Mesothelial cell of epicardium (in vitro differentiated cells): ENCODE measurements at places on chromosomes 6 and 20.

GRCh38 chr6:134772671-134773360 lies 177.1 kb downstream of the ALDH8A1 start:
- no peak overlapping the region for H3K4me3 ChIP-seq
- no peaks in the 10 kb centered on the region for H3K4me1 ChIP-seq
- H3K27ac ChIP-seq: no peak overlapping the region
- H3K27me3 ChIP-seq: no peaks in the 10 kb centered on the region
- DNase-seq: no peak

DNA sequence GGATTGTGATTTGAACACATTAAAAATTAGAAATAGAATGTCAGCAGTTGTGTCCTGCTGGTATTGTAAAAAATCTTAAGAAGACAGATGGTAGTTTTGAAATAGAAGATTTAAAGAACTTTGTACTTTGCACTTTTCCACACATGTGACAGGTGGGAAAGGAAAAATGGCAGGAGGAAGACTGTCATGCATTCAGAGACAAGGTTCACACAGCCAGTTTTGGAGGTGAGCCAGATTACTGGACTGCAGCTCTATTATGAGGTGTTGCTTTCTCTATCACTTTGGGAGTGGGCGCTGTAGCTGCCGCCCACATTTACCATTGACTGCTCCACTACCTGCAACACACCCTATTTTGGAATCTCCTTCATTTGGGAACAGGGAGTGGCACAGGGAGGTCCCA lies 12.1 kb upstream of the NDUFAF4 start:
- H3K27me3 ChIP-seq: peaks cover 57% of the 10 kb centered on the region
- no peak for DNase-seq
- no peak overlapping the region for H3K27ac ChIP-seq

GRCh38 chr20:52888096-52888495 lies 84.1 kb upstream of the TSHZ2 start:
- no peak overlapping the region for H3K4me3 ChIP-seq
- peak overlapping the region; percentile 87 for H3K27ac ChIP-seq
- peaks cover 3% of the 10 kb centered on the region for H3K27me3 ChIP-seq
- peaks cover 13% of the 10 kb centered on the region for H3K36me3 ChIP-seq
- peaks cover 14% of the 10 kb centered on the region for H3K4me1 ChIP-seq

DNA sequence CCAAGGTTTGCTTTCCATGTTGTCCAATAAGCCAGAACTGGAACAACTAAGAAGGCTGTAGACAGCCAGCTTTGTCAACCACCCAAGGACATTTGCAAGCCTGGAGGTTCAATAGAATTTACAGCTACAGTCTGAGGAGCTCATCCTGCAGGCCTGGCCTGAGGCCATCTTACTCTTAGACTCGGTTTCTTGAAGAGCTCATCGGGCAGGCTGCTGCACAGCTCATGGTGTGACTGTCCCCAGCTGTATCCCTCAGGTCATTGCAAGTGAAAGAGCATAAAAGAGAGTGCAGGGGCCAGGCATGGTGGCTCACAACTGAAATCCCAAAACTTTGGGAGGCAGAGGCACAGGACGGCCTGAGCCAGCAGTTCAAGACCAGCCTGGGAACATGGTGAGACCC lies 96.9 kb upstream of the FOXQ1 start:
- peaks cover 5% of the 10 kb centered on the region for H3K27me3 ChIP-seq
- no peak overlapping the region for H3K4me3 ChIP-seq
- DNase-seq: no peak
- H3K36me3 ChIP-seq: no peaks in the 10 kb centered on the region

DNA sequence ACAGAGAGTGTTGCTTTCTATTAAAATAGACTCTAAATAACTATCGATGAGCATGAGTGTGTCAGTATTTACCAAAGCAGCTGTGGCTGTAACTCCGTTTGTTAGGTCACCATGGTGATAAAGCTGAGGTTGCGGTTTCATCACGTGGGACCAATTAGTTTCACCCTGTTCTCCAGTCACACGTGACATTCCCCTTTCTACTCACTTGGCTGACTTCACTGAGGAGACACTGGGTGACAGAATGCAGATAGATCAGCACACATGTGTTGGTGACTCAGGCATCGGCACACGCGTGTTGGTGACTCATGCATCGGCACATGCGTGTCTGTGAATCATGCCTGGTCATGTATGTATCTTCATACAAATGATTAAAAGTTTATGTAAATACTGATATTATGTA lies 285.4 kb downstream of the THBS2 start:
- no peaks in the 10 kb centered on the region for H3K27me3 ChIP-seq
- no peak overlapping the region for H3K4me3 ChIP-seq
- H3K4me1 ChIP-seq: peaks cover 10% of the 10 kb centered on the region
- no peak for DNase-seq

DNA sequence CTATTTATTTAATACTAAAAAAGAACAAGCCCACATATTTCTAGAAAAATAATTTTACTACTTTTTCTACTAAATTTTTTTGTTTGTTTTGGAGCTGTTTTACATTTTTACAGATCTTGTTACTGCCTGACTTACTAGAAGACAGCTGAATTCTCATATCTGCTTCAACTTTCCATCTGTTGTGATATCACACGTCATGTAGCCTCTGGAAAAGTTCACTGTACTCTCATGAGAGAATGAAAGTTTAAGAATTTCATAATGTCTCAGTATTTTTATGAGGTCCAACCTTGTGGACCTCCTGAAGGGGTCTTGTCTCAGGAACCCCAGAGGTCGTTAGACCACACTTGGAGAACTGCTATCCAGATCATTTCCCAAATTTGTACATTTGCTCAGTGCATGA lies 81.7 kb upstream of the MTHFD1L start:
- no peak overlapping the region for H3K27ac ChIP-seq
- H3K36me3 ChIP-seq: peaks cover 30% of the 10 kb centered on the region
- H3K4me3 ChIP-seq: no peak overlapping the region
- H3K4me1 ChIP-seq: no peaks in the 10 kb centered on the region

GRCh38 chr6:117232196-117232595 lies 33.2 kb upstream of the VGLL2 start:
- H3K4me3 ChIP-seq: no peak overlapping the region
- no peak overlapping the region for H3K27ac ChIP-seq
- H3K27me3 ChIP-seq: peaks cover 3% of the 10 kb centered on the region
- no peak for DNase-seq

DNA sequence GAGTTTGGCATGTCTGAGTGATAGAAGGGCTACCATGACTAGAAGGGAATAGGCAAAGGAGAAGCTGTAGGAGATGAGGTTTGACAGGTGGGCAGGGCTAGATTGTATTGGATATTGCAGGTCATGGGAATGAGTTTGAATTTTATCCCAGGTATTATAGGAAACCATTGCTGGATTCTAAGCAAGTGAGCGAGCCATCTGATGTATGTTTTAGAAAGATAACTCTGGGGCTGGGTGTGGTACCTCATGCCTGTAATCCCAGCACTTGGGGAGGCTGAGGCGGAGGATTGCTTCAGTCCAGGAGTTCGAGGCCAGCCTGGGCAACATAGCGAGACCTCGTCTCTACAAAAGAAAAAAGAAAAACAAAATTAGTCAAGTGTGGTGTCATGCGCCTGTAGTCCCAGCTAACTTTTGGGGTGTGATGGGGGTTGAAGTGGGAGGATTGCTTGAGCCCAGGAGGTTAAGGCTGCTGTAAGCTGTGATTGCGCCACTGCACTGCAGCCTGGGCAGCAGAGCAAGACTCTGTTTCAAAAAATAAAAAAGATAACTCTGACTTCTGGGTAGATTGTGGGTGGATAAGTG lies 16.9 kb downstream of the STK4 start:
- no peaks in the 10 kb centered on the region for H3K4me1 ChIP-seq
- H3K27me3 ChIP-seq: no peaks in the 10 kb centered on the region
- no peak for DNase-seq
- H3K36me3 ChIP-seq: peaks cover 14% of the 10 kb centered on the region
- H3K4me3 ChIP-seq: no peak overlapping the region

GRCh38 chr6:19834858-19835257 lies 2.3 kb upstream of the ID4 start:
- DNase-seq: no peak
- no peak overlapping the region for H3K4me3 ChIP-seq
- H3K36me3 ChIP-seq: peaks cover 4% of the 10 kb centered on the region
- H3K27me3 ChIP-seq: no peaks in the 10 kb centered on the region

GRCh38 chr6:119742188-119742803 lies 392.7 kb upstream of the MAN1A1 start:
- no peak overlapping the region for H3K4me3 ChIP-seq
- DNase-seq: no peak
- H3K4me1 ChIP-seq: peaks cover 20% of the 10 kb centered on the region
- H3K27me3 ChIP-seq: no peaks in the 10 kb centered on the region

DNA sequence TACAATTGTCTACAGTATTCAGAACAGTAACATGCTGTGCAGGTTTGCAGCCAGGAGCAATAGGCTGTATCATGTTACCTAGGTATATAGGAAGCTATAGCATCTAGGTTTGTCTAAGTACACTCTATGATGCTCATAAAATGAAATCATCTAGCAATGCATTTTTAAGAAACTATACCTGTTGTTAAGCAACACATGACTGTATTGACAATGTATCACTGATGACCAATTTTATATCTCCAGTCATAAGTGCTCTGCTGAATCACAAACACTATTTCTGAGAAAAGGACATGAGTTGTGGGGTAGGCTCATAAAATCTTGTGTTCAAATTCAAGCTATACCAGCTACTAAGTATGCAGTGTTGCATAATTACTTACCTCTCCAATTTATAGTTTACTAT lies 501.3 kb downstream of the CD109 start:
- H3K27ac ChIP-seq: no peak overlapping the region
- DNase-seq: no peak
- no peaks in the 10 kb centered on the region for H3K36me3 ChIP-seq
- no peak overlapping the region for H3K4me3 ChIP-seq
- peaks cover 2% of the 10 kb centered on the region for H3K27me3 ChIP-seq

DNA sequence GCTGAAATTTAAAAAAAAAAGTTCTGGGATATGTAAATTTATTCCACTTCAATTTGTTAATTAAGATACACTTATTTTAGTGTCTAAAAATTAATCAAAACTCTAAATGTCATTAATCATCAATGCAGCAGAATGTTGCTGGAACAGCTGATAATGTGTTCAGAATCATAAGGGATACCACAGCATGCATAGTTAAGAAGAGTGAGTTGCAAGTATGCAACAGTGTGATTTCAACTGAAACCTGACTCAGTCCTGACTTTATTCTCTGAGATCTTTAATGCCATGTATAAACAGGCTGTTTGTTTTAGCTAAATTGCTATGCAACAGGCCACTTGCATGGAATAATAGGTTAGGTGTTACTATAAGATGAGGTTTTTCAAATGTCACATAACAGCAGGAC lies 1.4 kb downstream of the GRIK2 start:
- peaks cover 11% of the 10 kb centered on the region for H3K4me1 ChIP-seq
- no peak for DNase-seq
- H3K4me3 ChIP-seq: no peak overlapping the region
- H3K36me3 ChIP-seq: no peaks in the 10 kb centered on the region
- no peak overlapping the region for H3K27ac ChIP-seq
- peaks cover 88% of the 10 kb centered on the region for H3K27me3 ChIP-seq

DNA sequence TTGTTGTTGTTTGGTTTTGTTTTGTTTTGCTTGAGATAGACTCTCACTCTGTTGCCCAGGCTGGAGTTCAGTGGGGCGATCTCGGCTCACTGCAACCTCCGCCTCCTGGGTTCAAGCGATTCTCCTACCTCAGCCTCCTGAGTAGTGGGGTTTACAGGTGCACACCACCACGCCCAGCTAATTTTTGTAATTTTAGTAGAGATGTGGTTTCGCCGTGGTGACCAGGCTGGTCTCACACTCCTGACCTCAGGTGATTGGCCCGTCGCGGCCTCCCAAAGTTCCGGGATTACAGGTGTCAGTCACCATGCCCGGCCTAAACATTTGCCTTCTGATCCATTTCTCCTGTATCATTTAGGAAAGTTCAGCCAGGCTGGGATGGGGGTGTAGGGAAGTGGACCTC lies 17.7 kb downstream of the DUSP22 start:
- H3K27me3 ChIP-seq: no peaks in the 10 kb centered on the region
- no peak for DNase-seq
- peaks cover under 1% of the 10 kb centered on the region for H3K36me3 ChIP-seq
- H3K27ac ChIP-seq: no peak overlapping the region
- no peaks in the 10 kb centered on the region for H3K4me1 ChIP-seq
- no peak overlapping the region for H3K4me3 ChIP-seq

GRCh38 chr6:157116426-157116825 lies 206.9 kb downstream of the TMEM242 start:
- DNase-seq: no peak
- peak overlapping the region; percentile 30 for H3K27ac ChIP-seq
- H3K4me3 ChIP-seq: no peak overlapping the region
- peaks cover 21% of the 10 kb centered on the region for H3K36me3 ChIP-seq
- peaks cover 3% of the 10 kb centered on the region for H3K4me1 ChIP-seq
- no peaks in the 10 kb centered on the region for H3K27me3 ChIP-seq

DNA sequence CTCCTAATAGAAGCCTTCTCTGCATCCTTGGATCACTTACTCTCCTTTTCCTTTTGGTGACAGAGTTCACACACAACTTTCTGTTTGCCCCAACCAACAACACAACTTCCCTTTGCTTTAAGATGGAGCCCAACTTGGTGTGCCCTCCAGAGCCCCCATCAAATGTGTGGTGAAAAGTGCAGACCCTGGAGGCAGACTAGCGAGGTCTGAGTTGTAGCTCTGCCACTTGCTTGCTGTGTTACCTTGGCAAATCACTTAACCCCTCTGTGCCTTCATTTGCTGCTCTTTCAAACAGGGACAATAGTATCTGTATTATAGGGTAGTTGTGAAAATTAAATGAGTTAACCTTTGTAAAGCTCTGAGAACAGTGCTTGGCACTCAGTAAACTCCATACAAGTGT lies 34.3 kb upstream of the CCN6 start:
- H3K27me3 ChIP-seq: no peaks in the 10 kb centered on the region
- H3K27ac ChIP-seq: no peak overlapping the region
- no peak for DNase-seq
- H3K4me1 ChIP-seq: peaks cover 39% of the 10 kb centered on the region
- H3K36me3 ChIP-seq: peaks cover 8% of the 10 kb centered on the region

DNA sequence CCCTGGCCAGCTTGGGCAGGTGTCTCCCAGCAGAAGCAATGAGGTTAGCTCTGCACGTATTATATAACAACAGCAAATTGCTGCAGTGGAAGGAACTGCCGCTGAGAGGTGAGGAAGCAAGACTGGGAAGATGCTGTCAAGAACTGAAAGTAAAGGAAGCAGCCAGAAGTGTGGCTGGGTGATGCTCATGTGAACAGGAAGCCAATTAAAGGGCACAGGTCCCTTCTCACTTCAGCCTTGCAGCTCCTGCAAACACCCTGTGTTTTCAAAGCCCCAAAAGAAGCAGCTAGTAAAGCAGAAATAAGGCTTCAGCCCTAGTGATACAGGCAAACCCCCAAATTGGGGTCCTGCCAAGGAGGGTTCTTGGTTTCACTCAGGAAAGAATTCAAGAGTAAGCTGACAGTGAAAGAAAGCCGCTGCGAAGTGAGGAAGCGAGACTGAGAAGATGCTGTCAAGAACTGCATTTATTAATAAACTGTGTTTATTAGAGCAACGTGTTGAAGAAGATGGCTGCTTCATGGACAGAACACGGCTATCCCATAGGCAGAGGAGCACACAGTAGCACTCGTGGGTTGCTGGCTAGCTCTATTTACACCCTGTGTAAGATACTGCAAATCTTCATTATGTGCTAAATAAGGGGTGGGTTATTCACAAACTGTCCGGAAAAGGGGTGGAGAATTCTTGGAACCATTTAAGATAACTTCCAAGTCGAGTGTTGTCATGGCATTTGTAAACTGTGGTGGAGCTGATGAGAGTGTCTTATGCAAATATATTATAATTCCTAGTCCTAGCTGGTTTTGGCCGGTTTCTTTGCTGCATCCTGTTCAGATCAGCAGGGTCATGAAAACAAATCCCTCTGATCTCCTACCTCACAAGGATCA lies 152.2 kb downstream of the LINC00237 start:
- H3K27me3 ChIP-seq: peaks cover 30% of the 10 kb centered on the region
- DNase-seq: no peak
- no peak overlapping the region for H3K27ac ChIP-seq
- no peaks in the 10 kb centered on the region for H3K36me3 ChIP-seq

GRCh38 chr20:58547623-58548475 lies 32.6 kb upstream of the APCDD1L start:
- H3K4me1 ChIP-seq: peaks cover 47% of the 10 kb centered on the region
- H3K27ac ChIP-seq: no peak overlapping the region
- no peaks in the 10 kb centered on the region for H3K36me3 ChIP-seq
- H3K27me3 ChIP-seq: peaks cover 5% of the 10 kb centered on the region
